ENCODE measurements at places on chromosomes 12 and 14.

DNA sequence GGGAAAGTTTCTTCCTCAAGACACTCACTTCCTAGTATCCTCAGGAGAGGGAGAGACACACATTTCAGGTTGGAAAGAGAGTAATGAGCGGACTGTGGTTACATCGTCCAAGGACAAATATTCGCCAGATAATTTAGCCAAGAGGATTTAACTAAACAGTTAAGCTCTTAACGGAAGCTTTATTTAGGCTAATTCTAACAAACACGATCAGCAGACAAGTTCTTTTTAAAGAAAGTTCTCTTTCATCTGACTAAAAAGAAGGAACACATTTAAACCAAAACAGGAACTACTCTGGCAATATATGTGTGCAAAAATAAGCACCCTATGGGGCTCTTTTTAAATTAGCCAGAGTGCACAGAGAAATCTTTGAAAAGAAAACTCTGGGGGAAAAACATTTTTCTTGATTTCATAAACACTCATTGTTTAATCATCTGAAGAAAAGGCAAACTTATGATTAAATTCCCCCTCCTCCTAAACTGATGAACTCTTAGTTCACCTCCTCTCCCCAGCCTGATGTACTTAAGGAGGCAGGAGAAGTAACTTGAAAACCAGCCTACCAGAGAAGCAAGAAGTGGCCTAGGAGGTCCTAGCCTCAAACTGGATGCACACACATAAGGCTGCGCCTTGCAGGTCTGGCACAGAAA, 13.3 kb upstream of the BTG1 start:
- no peak for DNase-seq

- no peak for DNase-seq
Measured at GRCh38 chr14:26486922-26487321, 110.9 kb downstream of the NOVA1 start.

DNA sequence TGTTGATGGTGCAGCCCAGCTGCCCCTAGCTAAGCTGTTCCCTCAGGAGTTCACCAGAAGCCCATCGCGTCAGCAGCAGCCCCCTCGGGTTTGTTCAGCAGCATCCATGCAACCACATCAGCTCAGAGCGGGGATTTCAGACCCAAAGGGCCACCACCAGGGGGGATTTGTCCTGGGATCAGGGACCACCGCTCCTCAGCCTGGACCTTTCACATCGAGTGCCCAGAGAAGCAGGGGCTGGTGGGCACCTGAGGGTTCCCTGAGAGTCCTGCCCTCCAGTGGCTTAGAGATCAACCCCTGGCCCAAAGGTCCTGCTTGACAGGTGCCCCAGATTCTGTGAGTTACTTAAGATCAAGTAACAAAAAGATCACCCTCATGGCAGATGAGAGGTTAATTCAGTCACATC, 65.9 kb upstream of the C14orf180 start:
- no peak for DNase-seq

GRCh38 chr12:26831951-26832821, 808 bp downstream of the ITPR2 start:
- DNase-seq: no peak

DNA sequence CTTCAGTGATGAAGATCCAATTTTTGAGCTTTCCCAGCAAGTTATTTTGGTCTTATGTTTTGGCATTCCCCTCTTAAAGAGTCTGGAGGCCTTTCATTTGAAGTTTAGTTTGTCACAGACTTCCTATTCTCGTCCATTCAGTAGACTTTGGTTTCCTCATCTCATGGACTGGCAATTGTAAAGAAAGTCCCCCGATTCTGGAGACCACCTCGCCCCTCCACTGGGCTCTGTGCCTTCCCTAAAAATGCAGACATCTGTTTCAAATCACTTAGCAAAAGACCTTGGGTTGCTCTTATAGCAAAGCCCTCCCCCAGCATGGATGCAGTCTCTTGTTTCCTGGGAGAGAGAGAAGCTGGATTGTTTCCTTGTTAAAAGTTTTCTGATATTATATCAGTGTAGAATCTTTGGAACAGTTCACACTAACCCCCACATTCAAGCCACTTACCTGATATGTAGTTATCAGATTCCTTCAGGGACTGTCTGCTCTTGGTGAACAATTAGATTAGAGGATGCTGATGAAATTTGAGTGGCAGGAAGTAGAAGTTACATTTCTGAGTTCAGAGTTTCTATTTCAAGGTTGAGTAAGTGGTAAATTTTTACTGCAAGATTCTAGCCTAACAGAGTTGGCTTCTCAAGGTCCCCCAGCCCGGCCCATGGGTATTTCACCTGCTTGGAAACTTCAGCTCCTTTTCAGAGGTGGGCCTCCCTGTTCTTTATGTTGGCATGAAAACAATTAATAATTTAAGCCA, 56.3 kb downstream of the PLXNC1 start:
- no peak for DNase-seq

GRCh38 chr12:26936559-26937442, 980 bp downstream of the INTS13 start:
- no peak for DNase-seq

DNA sequence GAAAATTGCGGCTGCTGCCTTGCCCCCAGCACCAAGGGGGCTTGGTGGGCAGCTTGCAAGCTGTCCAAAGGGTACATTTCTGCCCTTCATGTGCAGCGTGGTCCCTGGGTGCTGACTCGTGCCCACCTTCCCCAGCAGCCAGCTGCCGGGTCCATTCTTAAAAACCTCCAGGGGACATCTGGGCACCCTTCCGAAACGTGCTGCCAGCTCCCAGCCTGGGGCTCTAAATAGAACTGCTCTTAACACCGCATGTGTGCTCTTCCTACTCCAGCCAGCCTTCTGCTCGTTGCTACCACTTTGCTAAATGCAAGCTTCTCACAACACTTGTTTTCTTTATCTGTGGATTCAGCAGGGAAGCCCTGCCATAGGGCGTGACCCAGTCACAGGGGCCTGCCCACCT, 66.0 kb downstream of the RIMBP2 start:
- DNase-seq: no peak

DNA sequence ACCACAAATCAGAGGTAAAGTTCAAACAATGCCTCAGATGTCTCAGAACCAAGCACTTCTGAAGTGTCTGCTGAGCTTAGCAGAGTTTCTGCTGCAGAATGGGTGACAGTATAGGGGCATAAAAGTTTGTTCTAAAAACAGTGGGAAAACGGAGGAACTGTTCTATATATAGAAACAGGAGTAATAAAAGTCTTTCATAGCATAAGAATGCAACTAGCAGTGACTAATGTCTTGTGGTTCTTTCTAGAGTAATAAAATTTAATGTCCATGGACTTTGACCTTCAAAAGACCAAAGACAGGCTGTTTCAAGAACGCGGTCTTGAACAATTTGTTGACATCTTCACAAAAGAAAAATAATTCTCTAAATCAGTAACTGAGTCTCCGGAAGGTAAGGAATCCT, 107.5 kb upstream of the FAR2 start:
- DNase-seq: no peak
